ENCODE measurements at places on chromosomes 6 and 20.

GRCh38 chr6:33241968-33242367, 29.7 kb downstream of the VPS52 start:
- no peak for DNase-seq

DNA sequence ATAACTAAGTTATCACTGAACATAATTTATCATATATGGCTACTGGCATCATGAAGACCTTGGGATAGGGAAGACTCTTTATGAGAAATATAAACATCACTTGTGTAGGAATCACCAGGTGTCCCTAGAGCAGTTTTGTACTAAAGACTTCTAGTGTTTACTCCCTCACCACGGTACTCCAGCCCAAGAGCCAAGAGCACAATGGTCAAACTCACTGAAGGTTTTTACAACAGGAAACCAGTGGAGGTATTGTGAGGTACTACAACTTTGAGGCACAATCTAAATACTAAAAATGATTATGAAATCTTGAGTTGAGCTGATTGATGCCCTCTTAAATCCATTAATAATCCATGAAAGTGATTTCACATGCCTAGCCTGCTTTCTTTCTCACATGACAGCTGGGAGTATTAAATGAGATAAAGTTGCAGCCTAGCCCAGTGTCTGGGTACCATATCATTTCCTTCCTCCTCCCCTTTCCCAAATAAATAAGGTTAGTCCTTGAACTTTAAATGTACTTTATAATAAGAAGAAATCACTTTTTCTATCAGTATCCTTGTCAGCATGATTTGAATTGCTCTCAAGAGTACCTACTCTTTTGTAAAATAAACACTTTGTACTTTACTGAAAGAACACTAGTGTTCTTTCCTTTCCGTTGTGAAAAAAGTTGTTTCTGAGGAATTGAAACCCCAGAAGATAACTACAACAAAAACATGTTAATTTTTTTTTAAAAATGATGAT, 26.5 kb downstream of the GLO1 start:
- no peak for DNase-seq

DNA sequence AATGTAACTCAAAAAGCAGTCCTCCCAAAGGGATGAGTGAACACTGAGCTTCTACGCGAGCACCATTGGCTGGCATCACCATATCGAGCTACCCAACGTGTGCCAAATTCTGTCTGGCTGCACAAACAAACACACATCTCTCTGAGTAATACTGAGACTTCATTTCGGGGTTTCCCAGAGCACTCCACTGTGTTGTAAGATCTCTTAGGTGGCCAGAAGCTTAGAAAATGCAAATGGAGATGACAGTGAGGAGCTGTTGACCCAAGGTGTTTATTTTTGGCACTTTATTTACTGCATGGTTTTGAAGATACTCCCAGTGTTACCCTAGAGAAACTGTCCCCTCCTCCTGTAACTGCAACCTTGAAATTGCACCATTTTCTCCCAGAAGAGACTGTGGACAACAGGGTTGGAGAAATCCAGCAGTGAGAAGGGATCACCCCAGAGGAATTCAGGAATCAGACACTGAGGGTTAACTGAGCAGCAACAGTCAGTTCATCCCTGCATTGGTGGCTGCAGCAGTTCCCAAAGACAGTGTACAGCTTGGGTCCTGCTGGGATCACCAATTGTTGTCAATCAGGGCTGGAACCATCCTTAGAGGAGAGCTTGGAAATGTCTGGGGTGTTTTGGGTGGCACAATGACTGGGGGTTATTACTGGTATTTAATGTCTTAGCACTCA, 1.0 kb upstream of the RIPOR2 start:
- no peak for DNase-seq

DNA sequence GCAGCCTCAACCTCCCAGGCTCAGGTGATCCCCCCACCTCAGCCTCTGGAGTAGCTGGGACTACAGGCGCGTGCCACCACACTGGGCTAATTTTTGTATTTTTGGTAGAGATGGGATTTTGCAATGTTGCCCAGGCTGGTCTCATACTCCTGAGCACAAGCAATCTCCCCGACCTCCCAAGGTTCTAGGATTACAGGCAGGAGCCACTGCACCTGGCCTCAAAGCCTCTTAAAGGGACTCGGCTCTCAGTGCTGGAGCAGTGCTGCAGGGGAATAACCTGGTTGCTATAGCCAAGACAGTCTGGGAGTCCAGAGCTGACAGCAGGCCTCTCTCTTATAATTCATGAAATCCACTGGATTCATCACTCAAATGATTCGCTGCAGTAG, 17.0 kb downstream of the GHRH start:
- DNase-seq = no peak

DNA sequence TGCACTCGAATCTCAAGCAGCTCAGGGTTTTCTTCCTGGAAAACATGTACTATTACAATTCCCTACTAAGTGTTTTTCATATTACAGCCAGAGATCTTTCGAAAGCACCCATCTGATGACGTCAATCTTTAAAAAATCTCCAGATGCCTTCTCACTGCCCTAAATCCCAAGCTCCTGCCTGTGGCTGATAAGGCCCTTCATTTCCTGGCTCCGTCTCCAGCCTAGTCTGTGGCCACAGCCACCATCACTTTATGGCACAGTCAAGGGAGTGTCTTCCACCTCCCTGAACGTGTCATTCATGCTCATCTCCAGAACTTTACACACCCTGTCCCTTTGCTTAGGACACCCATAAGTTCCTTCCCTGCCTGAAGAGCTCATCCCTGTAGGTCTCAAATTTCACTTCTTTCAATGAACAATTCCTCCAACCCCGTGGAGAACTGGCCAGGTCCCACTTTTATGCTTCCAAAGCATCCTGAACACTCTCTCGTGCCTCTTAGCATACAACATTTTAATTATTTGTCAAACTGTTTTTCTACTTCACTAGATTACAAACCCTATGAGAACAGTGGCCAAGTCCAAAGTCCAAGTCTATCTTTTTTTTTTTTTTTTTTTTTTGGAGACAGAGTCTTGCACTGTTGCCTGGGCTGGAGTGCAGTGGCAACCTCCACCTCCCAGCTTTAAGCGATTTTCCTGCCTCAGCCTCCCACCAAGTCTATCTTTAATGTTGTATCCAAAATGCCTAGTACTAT, 106.1 kb upstream of the AGPAT4 start:
- DNase-seq = no peak

GRCh38 chr20:53608071-53608455, 14.4 kb upstream of the ZNF217 start:
- DNase-seq = no peak

- DNase-seq = no peak
Observed at GRCh38 chr6:4451081-4451480, 315.7 kb upstream of the ECI2 start.

DNA sequence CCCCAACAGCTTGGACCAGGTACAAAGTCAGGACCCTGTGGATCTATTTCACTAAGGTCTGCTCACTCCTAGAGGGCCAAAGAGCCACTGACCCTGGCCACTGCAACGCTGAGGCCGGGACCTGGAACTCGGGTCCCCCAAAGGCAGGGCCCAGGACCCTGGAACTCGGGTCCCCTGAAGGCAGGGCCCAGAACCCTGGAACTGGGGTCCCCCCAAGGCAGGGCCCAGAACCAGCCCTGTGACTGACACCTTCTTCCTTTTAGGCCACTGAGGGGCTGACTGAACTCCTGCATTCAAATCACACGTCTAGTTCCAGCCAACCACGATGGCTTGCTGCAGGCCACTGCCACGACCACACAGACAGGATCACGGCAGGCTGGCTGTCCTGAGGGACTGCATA, 9.4 kb downstream of the TCFL5 start:
- DNase-seq = no peak

DNA sequence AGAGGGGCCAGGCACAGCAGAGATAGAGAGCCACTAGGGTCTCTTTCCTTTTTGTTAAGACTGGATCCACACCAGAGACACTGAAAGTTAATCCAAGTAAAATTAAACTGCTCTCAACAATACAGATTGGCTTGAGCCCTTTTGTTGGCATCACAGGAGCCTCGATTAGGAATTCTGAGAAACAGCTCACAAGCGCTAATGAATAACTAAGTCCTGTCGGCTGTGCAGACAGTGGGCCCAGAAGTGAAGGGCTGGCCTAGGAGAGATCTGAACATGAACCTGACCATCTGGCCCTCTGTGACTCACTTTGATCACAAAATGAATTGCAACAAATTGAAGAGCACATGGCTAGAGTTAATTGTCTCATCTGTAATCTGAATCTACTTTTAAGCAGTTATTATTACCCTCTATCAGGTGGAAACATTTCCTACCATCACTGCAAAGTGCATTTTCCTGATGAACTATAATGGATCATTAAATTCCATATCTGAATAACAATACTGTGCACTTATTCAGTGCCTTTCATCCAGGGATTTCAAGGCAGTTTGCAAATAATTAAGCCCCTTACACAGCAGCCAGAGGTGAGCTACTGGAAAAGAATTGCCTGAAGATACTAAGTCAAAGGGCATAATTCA, 3.2 kb downstream of the BACH2 start:
- DNase-seq = no peak

- DNase-seq = no peak
Observed at GRCh38 chr20:46840054-46840729, 54.5 kb upstream of the EYA2 start.

- DNase-seq = no peak
Observed at GRCh38 chr6:15804164-15805154, 141.6 kb upstream of the DTNBP1 start.

DNA sequence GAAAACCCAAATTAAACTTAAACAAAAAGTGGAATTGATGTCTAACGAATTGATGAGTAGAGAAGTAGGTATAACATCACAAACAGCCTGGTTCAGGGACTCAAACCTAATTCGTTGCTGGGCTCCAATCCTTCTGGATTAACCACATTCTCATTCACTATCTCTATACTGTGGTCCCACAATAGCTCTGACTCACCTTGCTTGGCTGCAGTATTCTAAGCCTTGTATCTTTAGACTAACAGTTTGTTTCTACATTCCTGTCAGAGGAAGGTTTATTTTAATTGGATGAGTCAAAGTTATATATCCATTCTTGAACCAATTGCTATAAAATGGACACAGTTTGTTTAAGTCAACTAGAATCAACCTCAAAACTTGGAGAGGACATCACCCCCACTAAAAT, 530.5 kb upstream of the PTCHD4 start:
- DNase-seq = no peak

DNA sequence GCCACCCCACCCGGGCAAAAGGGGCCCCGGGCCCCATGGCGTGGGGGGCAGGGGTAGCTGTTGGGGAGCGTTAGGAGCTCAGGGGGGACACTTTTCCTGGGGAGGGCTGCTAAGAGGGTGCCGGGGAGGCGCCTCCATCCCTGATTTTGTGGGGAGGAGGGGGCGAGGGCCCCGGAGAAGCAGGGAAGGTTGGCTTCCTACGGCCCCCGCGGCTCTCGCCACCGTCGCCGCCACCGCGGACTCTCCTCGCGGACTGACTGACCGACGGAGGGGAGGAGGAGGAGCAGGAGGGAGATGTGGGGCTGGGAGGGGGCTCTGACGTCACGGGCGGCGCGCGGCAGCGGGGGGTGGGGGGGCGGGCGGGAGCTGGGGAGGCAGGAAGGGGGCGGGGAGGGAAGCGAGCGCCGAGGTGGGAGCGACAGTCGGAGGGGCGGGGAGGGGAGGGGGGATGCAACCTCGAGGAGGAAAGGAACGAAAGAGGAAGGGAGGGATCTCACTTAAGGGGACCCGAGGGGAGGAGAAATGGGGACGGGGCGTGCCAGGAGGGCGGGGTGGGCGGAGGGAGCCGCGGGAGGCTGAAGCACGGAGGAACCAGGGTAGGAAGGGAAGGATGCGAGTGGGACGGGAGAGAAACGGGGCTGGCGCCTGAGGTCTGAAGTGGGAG, 5.1 kb downstream of the GABBR1 start:
- DNase-seq = peak; percentile 49

DNA sequence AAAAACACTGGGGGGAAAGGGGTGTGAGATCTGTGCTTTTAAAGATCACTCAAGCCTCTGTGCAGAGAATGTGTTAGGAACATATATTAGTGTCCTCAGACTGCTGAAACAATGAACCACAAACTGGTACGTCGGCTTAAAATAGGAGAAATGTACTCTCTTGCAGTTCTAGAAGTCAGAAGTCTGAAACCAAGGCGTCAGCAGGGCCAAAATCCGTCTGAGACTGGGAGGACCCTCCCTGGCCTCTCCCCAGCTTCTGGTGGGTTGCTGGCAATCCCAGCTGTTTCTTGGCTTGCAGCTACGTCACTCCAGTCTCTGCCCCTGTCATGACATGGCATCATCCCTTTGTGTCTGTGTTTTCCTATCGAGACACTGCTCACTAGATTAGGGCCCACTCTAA, 3.9 kb downstream of the CDH26 start:
- no peak for DNase-seq

- no peak for DNase-seq
Observed at GRCh38 chr6:67881706-67882065, 753.4 kb upstream of the ADGRB3 start.

DNA sequence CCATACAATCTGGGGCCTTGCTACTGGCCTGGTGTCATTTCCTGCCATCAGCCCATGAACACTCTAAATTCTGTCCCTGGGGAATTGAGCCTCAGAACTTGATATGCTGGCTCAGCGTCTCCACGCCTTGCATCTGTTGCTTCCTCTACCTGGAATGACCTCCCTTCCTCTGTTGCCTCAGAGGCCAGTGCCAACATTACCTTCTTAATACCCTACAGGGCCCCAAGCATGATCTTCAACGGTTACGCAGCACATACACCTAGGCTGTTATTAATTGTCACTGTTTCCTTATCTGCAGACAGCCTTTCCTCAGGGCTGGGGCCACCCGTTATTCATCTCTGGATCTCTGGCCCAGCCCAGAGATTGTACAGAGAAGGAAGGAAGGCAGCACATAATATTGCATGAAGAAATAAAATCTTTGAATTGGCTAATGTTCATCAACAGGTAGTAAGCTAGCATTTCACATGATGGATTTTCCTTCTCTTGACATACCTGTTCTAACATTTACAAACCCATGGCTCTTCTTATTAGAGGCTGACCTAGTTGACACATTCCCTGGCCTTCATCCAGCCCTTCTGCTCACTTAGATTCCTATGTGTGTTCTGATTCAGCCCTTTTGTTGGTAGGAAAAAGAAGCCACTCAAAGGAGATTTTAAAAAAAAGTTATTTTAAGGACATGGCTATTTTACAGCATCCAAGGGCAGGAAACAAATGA, 8.4 kb upstream of the RNF182 start:
- DNase-seq = no peak

- DNase-seq = peak; percentile 65
Observed at GRCh38 chr20:32456869-32457478, 98.8 kb downstream of the ASXL1 start.

GRCh38 chr6:8321671-8322404, 113.5 kb downstream of the SLC35B3 start:
- no peak for DNase-seq

DNA sequence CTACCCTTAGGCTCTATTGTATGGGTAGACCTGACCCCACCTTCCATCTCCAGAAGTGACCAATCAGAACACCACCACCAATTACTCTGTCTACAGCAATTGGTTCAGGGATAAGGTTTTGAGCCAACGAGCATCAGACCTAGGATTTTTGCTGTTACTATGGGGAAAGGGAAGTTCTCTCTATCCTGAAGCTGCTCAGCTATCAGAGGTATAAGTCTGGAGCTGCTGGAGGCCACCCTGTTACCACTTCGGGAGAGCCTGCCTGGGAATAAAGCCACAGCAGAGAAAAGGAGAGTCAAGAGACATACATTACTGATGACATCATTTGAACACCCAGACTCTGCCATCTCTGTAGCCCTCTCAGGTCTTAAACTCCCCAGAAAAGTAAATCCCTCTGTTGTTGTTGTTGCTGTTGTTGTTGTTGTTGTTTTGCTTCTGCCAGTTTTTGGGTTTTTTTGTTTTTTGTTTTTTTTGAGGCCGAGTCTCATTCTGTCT, 94.5 kb downstream of the PREX1 start:
- DNase-seq = no peak
